Calu3 (cell line): ENCODE measurements at places on chromosomes 11 and 22.

- H3K36me3 ChIP-seq: no peaks in the 10 kb centered on the region
- H3K4me1 ChIP-seq: peaks cover 12% of the 10 kb centered on the region
- H3K4me3 ChIP-seq: no peak overlapping the region
- DNase-seq: no peak
- H3K27ac ChIP-seq: no peak overlapping the region
Measured at GRCh38 chr22:30717331-30717921, 22.8 kb downstream of the OSBP2 start.

DNA sequence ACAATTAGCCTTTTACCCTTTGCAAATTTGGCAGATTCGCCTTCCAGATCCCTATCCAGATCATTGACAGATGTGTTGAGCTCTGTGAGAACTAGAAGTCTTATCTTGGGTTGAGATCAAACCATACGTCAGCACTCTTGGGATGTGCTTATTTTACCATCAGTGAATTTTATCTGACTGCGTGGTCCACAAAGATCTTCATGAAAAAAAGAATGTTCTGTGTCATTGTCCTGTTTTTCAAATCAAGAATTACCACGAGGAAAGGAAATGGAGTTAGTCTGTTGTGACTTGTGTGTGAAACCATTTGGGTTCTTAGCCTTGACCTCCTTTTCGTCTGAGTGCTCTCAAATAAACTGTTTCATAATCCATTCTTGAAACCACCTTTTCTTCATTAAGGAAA is 86.2 kb upstream of the SORL1-AS1 start:
- H3K4me3 ChIP-seq: no peak overlapping the region
- no peak overlapping the region for H3K27ac ChIP-seq
- DNase-seq: no peak

DNA sequence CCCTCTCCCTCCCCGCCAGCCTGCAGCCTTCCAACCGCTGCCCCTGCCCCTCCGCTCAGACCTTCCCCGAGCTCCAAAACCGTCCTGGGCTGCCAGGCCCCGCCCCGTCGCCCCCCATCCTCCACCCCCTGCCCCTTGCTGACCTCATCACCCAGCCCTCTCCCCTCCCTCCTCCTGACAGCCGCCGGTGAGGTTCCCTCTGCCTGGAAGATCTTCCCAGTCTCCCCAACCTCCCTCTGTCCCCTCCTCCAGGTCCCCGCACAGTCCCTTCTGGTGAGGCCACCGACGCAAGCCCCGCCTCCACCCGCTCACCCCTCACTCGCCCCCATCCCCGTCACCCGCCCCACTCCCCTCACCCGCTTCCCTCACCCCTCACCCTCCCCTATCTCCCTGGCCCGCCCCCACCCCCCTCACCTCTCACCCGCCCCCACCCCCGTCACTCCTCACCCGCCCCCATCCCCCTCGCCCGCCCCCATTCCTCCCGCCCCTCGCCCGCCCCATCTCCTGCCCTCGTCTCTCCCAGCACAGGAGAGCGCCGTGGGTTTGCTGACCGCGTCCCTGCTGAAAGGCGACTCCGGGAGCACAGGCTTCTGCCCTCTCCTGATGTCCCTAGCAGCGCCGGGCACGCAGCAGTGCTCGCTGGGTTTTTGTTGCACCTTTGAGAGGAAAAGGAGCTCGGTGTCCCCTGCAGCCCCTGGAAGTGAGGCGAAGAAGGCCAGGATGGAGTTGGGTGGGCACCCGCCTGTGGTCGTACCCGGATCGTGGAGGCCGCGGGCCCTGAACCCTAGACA is 16.4 kb upstream of the UPK3A start:
- no peaks in the 10 kb centered on the region for H3K27me3 ChIP-seq
- peaks cover 23% of the 10 kb centered on the region for H3K4me1 ChIP-seq
- peak overlapping the region; percentile 82 for H3K4me3 ChIP-seq
- DNase-seq: no peak
- peaks cover 19% of the 10 kb centered on the region for H3K36me3 ChIP-seq

DNA sequence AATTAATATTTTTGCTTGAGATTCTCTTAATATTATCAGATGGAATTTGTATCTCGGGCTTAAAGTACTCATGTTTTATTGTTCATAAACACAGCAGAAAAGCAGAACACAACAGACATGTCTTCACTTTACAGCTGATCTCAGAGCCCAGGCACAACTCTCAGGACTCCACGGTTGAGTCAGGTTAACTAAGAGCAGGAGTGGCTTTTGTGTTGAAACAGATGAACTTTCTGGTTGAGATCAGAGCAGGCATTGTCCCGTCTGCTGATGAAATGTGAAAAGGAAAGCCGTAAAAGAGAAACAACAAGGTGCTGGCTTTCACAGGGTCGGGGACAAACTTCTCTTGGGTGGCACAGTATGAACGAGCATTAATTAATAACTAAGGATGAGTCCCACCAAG is 49.0 kb downstream of the JHY start:
- H3K4me3 ChIP-seq: no peak overlapping the region
- DNase-seq: no peak
- no peaks in the 10 kb centered on the region for H3K27me3 ChIP-seq
- no peak overlapping the region for H3K27ac ChIP-seq

- no peaks in the 10 kb centered on the region for H3K27me3 ChIP-seq
- H3K36me3 ChIP-seq: no peaks in the 10 kb centered on the region
- no peaks in the 10 kb centered on the region for H3K4me1 ChIP-seq
- H3K4me3 ChIP-seq: no peak overlapping the region
- DNase-seq: no peak
- no peak overlapping the region for H3K27ac ChIP-seq
Measured at GRCh38 chr22:35952576-35952975, 76.0 kb downstream of the RBFOX2 start.

DNA sequence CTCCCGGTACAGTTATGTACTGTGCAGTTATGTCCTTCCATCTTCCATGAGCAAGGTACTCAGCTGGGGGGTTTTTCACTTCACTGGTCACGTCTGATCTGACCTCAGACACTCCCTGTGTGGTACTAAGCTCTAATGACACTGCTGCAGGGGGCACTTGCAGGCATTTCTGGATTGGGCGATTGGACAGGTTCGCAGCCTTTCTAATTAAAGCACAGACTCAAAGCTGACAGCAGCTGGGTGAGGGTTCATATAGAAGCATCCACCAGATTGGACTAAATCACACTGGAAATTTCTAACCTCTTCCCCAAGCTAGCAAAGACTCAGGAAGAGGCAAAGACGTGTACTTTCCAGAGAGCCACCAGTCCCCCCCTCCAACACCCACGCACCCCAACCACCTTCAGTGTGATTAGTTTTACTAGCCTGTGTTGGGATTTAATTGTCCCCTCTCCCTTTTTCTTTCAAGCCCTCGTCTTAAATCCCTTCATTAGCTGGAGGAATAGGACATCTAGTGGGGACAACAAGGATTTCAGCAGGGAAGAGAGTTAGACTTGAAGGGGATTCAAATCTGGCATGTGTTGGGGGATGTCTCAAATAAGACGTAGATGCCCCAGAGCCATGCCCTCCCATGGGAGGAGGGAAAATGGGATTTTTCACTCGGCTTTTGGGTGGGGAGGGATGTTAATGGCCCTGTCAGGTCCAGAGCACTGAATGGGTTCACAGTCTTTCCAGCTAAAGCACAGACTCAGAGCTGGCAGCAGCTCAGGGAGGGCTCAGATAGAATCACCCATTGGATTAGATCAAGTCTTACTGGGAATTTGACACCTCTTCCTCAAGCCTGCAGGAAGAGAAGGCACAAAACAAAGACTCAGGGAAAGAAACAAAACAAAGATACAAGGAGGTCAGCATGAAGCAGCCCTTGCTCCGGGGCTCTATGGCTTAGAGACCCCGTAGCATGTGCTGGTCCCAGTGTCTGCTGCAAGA is 10.9 kb downstream of the INS start:
- no peak for DNase-seq

- no peak overlapping the region for H3K27ac ChIP-seq
- H3K36me3 ChIP-seq: no peaks in the 10 kb centered on the region
- H3K27me3 ChIP-seq: peaks cover 73% of the 10 kb centered on the region
Measured at GRCh38 chr22:42301077-42301741, 30.8 kb upstream of the TCF20 start.

- no peak overlapping the region for H3K4me3 ChIP-seq
- H3K27me3 ChIP-seq: peaks cover 41% of the 10 kb centered on the region
- H3K4me1 ChIP-seq: no peaks in the 10 kb centered on the region
- peaks cover 4% of the 10 kb centered on the region for H3K36me3 ChIP-seq
Measured at GRCh38 chr11:75441804-75442132, 8.8 kb upstream of the KLHL35 start.

DNA sequence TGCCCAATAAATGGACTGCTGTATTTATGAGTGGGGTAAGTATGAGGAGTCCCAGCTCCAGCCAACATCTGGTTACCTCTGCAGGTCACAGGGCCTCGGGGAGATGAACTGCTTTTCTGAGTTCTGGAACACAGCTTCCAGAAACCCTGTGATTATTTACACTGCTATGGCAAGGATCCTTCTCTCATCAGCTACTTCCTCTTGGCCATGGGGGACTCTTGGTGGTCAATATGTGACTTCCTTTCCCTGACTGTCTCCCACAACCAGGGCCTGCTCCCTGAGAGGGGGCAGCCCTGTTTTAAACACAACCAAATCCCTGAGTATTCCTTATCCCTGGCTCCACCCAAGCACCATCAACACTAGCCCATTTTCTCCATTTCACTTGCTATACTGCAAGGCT is 10.0 kb downstream of the RHOG start:
- DNase-seq: no peak
- no peak overlapping the region for H3K4me3 ChIP-seq
- no peak overlapping the region for H3K27ac ChIP-seq
- peaks cover 18% of the 10 kb centered on the region for H3K4me1 ChIP-seq
- H3K36me3 ChIP-seq: peaks cover 35% of the 10 kb centered on the region
- H3K27me3 ChIP-seq: no peaks in the 10 kb centered on the region

DNA sequence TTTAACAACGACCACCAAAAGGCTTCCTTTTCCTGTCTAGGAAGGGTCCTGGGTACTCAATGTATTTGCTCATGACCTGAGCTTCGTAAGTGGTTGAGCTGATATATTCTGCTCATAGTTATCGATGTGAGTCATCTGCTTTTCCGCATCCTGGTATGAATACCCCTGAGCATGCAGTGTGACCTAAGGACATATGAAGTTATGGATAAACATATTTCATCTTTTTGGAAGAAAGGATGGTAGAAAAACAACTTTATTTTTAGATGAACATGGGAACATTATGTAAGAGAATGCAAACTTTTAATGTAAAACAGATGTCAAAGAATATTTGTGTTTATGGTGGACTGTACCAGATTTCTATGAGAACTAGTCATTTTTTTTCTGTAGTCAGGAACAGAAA is 28.4 kb downstream of the TRPC6 start:
- no peak overlapping the region for H3K27ac ChIP-seq
- no peaks in the 10 kb centered on the region for H3K4me1 ChIP-seq
- H3K4me3 ChIP-seq: no peak overlapping the region
- DNase-seq: no peak
- no peaks in the 10 kb centered on the region for H3K27me3 ChIP-seq

GRCh38 chr22:25419247-25420113 is 145.0 kb upstream of the GRK3 start:
- no peak overlapping the region for H3K27ac ChIP-seq
- H3K4me1 ChIP-seq: peaks cover 28% of the 10 kb centered on the region
- H3K4me3 ChIP-seq: peak overlapping the region; percentile 23
- peaks cover 86% of the 10 kb centered on the region for H3K27me3 ChIP-seq
- H3K36me3 ChIP-seq: no peaks in the 10 kb centered on the region
- no peak for DNase-seq

DNA sequence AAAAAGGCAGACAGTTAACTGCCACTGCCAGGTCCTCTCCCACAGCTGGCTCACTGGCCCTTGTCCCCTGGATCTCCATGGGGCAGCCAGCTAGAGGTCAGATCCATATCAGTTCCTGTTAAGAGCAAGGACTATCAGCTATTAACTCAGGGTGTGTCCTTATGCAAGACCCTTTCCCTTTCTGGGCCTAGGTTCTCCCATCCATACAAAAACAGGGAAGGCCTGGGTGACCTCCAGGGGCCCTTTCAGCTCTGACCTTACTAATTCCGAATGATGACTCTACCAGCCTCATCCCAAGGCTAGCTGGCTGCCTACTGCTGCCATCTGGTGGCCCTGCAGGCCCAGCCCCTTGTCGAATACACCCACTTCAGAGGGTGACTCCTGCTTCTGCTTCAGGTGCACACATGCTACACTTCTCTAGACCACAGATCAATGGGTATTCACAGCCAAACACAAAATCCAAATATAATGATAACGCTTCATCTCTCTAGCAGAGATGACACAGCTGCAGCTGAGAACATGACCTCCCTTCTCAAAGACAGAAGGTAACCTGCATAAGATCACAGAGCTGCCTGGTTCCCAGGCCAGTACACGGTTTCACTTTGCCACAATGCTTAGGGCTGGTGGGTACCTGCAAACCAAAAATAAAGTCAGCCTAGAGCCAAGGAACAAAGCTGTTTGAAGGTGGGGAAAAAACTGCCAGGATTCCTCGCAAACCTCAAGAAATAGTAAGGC is 34.1 kb downstream of the SERGEF start:
- H3K4me1 ChIP-seq: peaks cover 2% of the 10 kb centered on the region
- H3K4me3 ChIP-seq: no peak overlapping the region
- peak; percentile 69 for DNase-seq
- H3K36me3 ChIP-seq: no peaks in the 10 kb centered on the region
- no peak overlapping the region for H3K27ac ChIP-seq

DNA sequence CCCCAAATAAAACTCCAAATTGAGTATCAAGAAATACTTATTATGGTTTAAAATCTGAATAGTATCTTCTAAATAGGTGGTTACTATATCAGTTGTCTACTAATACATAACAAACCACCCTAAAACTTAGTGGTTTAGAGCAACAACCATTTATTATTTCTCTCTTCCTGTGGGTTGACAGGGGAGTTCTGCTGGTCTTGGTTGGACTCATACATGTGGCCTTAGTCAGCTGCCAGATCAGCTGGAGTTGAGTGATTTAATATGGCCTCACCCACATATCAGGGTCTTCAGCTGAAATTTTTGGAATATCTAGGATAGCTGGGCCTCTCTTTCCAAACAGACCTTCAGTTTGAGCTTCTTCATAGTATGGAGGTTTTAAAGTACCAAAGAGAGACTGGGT is 34.5 kb downstream of the C11orf65 start:
- no peaks in the 10 kb centered on the region for H3K36me3 ChIP-seq
- no peak for DNase-seq
- H3K27me3 ChIP-seq: no peaks in the 10 kb centered on the region
- H3K4me3 ChIP-seq: no peak overlapping the region

- no peak overlapping the region for H3K4me3 ChIP-seq
- DNase-seq: peak; percentile 13
- H3K36me3 ChIP-seq: no peaks in the 10 kb centered on the region
- peaks cover 12% of the 10 kb centered on the region for H3K4me1 ChIP-seq
- peaks cover 40% of the 10 kb centered on the region for H3K27me3 ChIP-seq
Measured at GRCh38 chr22:27512283-27512761, 289.2 kb downstream of the MN1 start.

GRCh38 chr11:99682171-99682570 is 661.4 kb downstream of the CNTN5 start:
- no peaks in the 10 kb centered on the region for H3K27me3 ChIP-seq
- H3K36me3 ChIP-seq: no peaks in the 10 kb centered on the region
- H3K27ac ChIP-seq: no peak overlapping the region
- no peak overlapping the region for H3K4me3 ChIP-seq
- no peaks in the 10 kb centered on the region for H3K4me1 ChIP-seq
- DNase-seq: no peak

GRCh38 chr11:77776455-77776854 is 44.1 kb downstream of the RSF1 start:
- H3K4me3 ChIP-seq: no peak overlapping the region
- no peak for DNase-seq
- H3K27ac ChIP-seq: no peak overlapping the region
